ENCODE measurements at places on chromosomes 11 and 22.

DNA sequence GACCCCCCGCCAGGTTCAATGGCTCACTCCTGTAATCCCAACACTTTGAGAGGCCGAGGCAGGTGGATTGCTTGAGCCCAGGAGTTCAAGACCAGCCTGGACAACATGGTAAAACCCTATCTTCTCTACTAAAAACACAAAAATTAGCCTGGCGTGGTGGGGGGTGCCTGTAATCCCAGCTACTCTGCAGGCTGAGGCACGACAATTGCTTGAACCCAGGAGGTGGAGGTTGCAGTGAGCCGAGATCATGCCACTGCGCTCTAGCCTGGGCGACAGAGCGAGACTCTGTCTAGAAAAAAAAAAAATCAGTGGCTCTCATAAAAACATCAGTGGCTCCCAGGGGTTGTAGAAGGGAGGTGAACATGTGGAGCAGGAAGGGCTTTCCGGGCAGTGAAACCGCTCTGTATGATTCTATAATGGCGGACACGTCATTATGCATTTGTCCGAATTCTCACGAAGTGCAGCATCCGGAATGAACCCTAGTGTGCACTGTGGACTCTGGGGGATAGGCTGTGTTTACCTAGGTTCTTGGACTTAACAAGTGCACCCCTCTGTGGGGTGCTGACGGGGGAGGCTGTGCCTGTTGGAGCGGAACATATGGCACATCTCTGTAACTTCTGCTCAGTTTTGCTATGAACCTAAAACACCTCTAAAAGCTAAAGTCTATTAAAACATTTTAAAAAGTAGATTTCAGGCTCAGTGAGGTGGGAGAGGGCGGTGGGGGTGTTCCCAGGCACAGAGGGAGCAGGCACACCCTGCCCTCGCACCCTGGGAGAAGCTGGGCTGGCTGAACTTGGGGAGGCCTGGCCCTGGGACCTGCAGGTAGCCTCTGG lies 49.1 kb upstream of the SEPTIN5 start:
- no peak for DNase-seq

GRCh38 chr11:116454951-116455350 lies 317.8 kb downstream of the BUD13 start:
- no peak for DNase-seq

GRCh38 chr22:33209930-33210784 lies 152.0 kb upstream of the SYN3 start:
- DNase-seq = peak; percentile 22

- peak; percentile 87 for DNase-seq
Measured at GRCh38 chr11:73335204-73335923, 27.3 kb downstream of the ARHGEF17 start.

DNA sequence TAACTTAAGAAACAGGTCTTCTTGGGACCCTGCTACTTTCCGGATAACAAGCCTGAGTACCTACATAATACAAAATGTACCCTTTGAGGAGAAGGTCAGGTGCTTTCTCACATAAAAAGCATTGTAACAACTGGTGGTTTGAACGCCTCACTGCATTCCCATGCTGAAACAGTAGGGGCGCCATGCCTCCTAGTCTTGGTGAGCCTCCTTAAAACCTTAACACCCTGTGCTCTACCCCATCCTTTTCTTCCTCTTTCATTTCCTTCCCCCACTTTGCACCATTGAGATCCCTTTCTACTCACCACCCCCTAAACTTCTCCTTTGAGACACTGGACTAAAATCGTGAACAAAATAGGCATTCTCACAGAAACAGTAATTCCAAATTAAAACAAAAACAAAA lies 729.3 kb downstream of the NTM start:
- DNase-seq = no peak

DNA sequence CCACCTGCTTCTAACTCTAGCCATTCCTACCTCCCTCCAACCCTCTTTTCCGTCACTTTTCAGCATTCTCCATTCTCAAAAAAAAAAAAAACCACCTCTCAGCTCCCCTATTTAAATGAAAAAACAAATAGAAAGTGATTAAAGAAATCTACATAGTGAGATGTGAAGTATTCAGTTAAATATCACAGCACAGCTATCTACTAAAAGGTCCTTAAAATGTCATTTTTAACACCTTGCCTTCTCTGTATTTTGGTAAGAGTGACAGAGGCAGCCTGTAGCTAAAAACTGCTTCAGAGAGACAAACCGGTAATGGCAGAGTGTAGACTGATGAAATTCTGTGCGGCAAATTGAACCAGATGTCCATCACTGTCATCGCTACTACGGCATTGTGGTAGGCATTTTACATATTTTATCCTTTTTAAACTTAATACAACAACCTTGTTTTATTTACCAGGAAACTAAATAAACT lies 346 bp upstream of the ALG9 start:
- DNase-seq = no peak

DNA sequence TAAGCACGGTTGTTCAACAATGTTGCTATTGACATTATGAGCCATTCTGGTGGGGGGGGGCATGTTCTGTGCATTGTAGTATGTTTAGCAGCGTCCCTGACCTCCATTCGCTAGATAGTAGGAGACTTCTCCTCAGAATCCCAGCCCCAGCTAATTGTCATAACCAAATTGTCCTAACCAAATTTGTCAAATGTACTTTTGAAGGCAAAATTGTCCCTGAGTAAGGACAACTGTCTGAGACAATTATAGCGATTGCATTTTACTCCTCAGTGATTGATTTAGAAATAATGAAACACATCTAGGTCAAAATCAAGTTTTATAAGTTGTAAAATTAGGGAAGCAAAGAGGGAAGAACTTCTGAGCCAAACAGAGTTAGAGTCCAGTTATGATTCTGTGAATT lies 541.8 kb upstream of the CHORDC1 start:
- no peak for DNase-seq

GRCh38 chr11:5123802-5124521 lies 14.2 kb downstream of the OR52A5 start:
- peak; percentile 72 for DNase-seq

GRCh38 chr11:77249427-77249826 lies 52.1 kb downstream of the GDPD4 start:
- DNase-seq = peak; percentile 36

DNA sequence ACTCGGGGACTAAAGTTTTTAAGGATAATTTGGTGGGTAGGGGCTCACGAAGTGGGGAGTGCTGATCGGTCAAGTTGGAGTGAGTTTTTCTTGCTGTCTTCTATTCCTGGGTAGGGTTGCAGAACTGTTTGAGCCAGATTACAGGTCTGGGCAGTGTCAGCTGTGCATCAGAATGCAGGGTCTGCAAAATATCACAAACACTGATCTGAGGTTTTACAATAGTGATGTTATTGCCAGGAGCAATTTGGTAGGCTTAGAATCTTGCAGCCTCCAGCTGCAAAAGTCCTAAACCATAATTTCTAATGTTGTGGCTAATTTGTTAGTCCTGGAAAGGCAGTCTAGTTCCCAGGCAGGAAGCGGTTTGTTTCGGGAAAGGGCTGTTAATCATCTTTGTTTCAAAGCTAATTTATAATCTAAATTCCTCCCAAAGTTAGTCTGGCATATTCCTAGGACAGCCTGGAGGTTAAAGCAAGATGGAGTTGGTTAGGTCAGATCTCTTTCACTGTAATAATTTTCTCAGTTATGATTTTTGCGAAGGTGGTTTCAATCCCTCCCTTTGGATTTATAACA lies 39.7 kb upstream of the CALCA start:
- DNase-seq = no peak

DNA sequence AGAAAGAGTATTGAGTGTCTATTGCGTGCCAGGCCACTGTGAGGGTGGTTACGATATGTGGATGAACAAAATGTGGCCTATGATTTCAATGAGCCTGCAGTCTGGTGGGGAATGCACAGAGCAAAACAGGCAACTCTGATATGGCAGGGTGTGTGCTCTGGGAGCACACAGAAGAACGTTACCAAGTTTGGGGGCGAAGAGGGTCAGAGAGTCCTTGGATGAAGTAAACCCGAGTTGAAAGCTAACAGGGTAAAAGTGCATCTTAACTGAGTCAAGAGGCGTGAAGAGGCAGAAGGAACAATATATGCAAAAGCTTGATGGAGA lies 258 bp downstream of the CFAP68 start:
- DNase-seq = no peak

DNA sequence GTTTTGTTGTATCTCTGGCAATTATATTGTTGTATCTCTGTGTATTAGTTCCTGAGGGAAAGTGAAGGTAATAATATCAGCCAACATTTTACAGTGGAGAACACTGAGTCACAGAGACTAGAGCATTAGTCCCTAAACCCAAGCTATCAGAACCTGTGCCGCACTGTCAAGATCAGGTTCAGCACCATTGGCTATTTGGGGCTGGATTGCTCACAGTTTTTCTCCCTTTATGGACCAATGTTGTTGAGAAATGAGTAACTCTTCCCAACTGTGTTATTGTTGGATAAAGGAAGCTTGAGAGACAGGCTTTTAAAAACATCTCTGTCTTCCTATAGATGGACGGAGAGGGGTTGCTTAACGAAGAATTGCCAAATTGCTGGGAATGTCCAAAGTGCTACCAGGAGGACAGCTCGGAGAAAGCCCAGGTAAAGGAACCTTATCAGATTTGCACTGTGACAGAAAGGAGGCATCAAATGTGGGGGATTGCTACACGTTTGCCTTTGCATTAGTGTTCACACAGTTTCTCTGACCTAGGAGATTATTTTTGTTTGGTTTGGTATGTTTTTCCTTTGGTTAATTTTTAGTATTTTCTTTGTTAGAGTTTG lies 18.2 kb upstream of the GRK2 start:
- no peak for DNase-seq

- no peak for DNase-seq
Measured at GRCh38 chr11:108734956-108735559, 70.2 kb downstream of the DDX10 start.

- DNase-seq = no peak
Measured at GRCh38 chr22:19579880-19580279, 55.7 kb upstream of the CLDN5 start.

GRCh38 chr11:60700689-60701468 lies 1.5 kb downstream of the MS4A8 start:
- peak; percentile 14 for DNase-seq

GRCh38 chr22:17119481-17120202 lies 1.5 kb downstream of the TMEM121B start:
- no peak for DNase-seq

- DNase-seq = peak; percentile 86
Measured at GRCh38 chr11:61718621-61719302, 33.7 kb upstream of the MYRF start.

DNA sequence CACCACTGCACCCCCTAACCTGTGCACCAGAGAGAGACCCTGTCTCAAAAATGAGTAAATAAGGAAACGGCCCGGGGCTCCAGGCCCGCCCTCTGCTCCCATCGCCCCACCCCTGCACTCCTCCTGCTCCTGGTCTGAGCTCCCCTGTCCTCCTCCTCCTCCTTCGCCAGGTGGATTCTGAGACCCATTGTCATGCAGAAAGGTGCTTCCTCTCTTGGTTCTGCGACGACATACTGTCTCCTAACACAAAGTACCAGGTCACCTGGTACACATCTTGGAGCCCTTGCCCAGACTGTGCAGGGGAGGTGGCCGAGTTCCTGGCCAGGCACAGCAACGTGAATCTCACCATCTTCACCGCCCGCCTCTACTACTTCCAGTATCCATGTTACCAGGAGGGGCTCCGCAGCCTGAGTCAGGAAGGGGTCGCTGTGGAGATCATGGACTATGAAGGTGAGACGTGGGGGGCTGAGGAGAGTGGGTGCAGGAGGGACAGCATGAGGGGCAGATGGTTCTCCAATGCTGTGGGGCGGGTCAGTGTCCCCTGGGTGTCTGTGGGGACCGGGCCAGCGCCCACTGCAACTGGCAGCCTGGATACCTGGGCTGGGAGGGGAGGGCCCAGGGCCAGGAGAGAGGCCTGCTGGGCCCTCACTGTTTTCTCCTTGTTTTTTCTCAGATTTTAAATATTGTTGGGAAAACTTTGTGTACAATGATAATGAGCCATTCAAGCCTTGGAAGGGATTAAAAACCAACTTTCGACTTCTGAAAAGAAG lies 3.1 kb upstream of the APOBEC3D start:
- no peak for DNase-seq

DNA sequence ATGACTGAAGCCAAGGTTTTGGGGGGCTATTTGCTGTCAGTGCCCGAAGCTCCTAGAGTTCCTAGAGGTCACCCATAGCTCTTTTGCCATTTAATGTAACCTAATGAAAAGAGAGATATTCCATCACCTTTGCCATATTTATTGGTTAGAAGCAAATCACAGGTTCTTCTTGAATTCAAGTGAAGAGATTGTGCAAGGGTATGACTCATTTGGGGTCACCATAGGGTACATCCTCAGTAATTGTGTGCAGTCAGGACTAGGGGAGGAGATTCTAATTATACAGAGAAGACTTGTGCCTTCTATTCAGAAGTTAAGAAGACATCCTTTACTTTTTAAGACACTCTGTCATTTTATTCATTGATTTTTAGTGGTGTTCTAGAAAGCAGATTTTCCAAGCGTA lies 6.9 kb upstream of the PRAME start:
- peak; percentile 19 for DNase-seq

DNA sequence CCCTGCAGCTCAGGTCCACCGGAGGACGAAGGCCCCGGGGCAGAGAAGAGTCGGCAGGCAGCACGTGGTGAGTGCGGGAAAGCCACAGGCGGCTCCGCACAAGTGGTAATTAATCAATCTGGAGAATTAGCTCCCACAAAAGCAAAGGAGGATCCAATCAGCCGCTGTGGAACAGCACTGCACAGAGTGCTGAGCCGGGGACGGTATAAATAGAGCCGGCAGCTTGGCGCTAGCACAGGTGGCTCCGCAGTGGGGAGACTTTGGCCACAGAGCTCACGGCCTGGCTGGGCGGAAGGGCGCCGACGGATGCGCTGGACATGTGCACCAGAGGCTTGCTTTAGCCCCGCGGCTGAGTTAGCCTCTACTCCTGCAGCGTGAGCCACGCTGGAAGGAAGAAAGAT lies 48.9 kb downstream of the IGSF9B start:
- no peak for DNase-seq

DNA sequence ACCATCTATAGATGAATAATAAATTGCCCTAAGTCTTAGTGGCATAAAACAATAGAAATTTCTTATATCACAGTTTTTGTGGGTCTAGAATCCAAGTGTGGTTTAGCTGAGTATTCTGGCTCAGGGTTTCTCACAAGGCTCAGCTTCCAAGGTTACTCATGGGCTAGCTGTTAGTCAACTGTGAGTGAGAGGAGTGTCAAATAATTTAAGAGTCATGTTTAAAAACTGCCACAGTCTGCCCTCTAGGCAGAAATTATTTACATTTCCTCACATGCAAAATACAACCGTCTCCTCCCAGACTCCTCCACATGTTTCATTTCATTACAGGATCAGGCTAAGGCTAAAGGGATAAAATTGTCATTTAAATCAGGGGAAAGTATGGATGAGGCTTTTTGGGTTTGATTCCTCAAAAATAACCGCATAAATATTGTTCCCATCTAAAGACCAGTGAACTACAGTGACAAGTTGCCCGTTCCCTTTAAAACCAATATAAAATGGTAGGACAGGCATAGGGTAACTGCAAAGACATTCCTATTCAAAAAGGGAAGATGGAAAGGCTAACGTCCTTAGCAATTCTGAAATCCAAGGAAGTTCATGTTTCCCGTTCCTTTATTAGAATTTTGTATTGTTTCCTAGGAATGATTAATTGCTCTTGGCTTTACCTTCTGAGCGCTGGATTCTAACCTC lies 324.3 kb downstream of the DYNC2H1 start:
- peak; percentile 91 for DNase-seq
